PC-3 (cell line): ENCODE measurements at places on chromosomes 13 and 19. TPM values are rescaled to one million over a fixed set of nuclear protein-coding genes. Genes with fewer than 3 reads are reported as not detected.

Gene PEX11G
- 6.6 and 8.6 TPM in 2 replicates for total RNA-seq

Gene LIN7B
- 5.8 and 11.6 TPM in 2 replicates for total RNA-seq

Gene RSPH6A
- total RNA-seq: 0.12 TPM in 1 of 2 replicates, not detected in the other

Gene CRX
- not detected in 2 replicates for total RNA-seq

GRCh38 chr19:58243351-58243750, 14.6 kb downstream of the ZNF544 start:
- DNase-seq: no peak

GRCh38 chr13:25657157-25657556, 285.4 kb downstream of the ATP8A2 start:
- no peak for DNase-seq

- no peak for DNase-seq
Measured at GRCh38 chr19:35295792-35296462, 4.0 kb downstream of the MAG start.

- DNase-seq: peak; percentile 15
Measured at GRCh38 chr19:13429563-13429962, 76.7 kb downstream of the CACNA1A start.

GRCh38 chr13:21522847-21523246, 63.7 kb upstream of the ZDHHC20 start:
- DNase-seq: no peak

DNA sequence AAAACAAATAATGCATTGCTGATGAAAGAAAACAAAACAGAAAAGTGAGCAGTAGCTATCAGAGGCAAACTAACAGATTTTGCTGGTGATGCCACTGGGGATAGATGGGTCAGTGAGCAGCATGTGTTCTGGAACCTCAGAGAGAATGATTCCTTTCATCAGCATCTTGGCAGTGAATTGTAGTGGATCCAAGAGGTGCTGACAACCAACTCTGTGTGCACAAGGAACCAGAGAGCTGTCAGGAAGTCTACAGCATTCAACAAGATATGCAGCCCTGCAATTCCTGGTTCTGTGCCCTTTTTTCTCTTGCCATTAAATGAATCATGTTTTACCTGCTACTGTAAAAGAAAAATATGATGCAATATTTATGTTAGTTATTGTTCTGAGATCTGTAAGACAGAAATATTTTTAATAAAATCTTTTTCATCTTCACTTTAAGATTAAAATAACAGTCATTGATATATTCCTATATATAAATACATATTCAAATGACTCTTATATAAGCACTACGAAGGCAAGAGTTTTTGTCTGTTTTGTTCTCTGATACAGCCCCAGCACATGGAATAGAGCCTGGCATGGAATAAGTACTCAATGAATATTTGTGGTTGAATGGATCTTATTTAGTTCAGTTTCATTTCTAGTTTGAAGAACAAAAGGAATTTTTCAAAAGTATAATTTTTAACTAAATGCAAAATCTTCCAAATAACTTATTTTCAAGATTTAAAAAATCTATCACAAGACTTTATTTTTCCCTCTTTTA, 80.8 kb downstream of the FREM2 start:
- DNase-seq: no peak

- no peak for DNase-seq
Measured at GRCh38 chr13:94607939-94608338, 6.3 kb downstream of the GPR180 start.

DNA sequence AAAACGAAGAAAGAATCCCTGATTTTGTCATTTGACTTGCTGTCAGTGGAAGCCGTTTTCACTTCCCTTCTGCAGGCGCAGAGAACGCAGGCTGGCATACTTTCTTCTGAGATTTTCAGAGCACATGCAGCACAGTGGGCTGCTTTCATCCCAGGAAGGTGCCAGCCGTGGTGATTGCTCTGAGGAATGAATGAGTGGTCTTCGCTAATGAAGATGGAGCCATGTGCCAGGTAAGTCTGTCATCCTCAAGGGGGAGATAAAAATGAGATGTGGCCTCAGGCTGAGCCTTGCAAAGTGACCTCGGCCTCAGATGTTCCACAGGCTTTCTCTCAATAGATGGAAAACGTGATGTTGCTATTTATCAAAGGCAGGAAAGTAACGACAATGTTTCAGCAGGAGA, 94.6 kb upstream of the FARP1 start:
- DNase-seq: no peak

DNA sequence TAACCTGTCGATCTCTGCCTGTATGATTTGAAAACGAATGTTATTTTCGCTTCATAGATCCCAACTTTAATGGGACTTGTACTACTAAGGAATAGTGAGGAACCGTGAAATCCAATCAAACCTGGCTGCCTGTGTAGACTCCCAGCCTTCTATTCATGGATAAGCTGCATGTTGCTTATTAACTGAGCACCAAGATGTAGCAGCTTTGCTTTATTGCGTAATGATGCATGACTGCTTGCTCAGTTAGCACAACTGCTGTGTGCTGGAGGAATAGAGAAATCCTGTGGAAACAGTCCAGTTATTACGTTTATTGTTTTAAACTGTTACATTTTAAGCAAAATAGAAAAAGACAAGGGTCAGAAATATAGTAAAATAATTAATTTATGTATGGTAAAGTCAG, 108.2 kb downstream of the SHISA2 start:
- no peak for DNase-seq

- no peak for DNase-seq
Measured at GRCh38 chr19:18893587-18894253, 2.2 kb downstream of the CERS1 start.

GRCh38 chr19:14992780-14993179, 13.1 kb upstream of the SLC1A6 start:
- DNase-seq: no peak

DNA sequence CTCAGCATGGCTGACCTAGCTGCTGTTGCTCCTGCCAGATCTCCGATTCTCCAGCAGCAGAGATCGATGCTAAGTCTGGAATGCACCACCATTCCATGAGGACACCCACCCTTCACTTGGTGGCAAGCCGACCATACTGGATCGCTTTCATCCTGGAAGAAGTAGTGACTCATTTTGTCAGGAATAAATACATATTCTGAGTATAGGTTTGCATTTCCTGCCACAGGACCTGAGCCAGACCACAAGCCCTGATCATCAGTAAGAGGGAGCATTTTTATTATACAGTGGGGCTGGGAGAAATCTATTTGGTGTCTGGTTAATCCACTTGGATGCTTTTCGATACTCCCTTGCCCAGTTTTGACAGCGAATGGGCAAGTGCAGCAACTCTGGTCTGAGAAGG, 10.9 kb upstream of the KCTD15 start:
- peak; percentile 70 for DNase-seq

DNA sequence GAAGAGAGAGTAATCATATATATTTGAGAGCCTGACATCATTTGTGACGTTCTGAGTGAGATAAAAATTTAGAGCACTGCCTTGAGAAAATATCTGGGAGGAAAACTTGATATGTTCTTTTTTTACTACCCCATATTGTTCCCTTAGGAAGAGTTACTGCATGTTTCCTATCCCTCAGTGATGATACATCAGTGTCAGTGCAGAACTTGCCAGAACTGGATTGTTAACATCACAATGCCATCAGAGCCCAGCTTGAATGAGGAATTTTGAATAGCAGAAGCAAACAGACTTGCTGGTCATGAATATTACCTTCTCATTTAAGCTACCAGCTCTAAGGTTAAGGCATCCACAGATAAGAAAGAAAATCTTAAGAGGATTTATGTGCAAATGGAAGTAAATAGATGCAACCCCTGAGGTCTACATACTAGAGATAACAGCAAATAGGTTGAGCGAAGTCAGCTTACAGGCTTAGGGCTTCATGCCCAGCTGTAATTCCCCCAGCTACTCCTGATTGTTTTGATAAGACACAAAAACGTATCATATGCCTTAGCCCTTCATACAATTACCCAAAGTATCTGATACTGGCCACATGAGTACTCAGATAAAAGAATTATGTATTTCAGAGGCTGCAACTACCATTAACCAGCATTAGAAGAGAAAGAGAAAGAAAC, 313.7 kb upstream of the ATXN8OS start:
- no peak for DNase-seq

GRCh38 chr13:42063105-42063504, 14.7 kb downstream of the DGKH start:
- DNase-seq: no peak

- DNase-seq: peak; percentile 6
Measured at GRCh38 chr13:103067751-103068555, 1.7 kb upstream of the SLC10A2 start.

DNA sequence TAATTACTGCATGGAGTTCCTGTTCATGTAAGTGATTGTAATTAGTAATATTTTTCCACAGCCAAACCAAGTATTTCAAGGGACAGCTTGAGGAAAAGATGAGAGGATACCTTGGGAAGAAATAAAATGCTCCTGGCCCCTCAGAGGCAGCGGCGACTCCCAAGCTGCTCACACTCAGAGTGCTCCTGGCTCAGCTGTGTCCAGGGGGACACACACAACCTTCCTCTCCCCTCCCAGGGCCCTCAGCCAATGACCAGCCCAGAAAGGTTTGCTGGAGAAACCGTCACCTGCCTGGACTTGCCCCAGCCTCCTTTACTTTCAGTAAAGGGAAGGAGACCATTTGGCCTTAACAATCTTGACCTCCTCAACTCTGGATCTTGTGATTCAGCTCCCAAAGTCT, 51.1 kb downstream of the CRYL1 start:
- no peak for DNase-seq

DNA sequence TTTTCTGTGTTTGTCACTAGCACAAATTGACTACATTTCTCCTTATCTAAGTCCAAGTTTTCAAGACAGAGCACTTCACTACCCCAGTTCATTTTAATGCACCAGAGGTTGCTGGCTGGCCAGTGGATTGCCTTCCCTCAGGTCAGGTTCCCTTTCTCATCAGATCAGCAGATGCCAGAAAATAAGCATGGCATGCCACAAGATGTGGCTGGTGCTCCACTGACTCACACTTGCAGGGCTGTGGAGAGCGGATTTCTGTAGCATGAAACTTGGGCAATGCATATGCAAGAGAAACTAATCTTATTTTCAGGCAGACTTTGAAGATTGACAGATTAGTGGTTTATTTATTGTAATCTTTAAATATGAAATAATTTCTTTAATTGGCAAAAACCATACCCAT, 79.5 kb downstream of the RUBCNL start:
- no peak for DNase-seq

GRCh38 chr13:20708216-20708615, 4.7 kb downstream of the IL17D start:
- DNase-seq: no peak

GRCh38 chr13:98542568-98543377, 34.1 kb downstream of the STK24 start:
- DNase-seq: no peak

DNA sequence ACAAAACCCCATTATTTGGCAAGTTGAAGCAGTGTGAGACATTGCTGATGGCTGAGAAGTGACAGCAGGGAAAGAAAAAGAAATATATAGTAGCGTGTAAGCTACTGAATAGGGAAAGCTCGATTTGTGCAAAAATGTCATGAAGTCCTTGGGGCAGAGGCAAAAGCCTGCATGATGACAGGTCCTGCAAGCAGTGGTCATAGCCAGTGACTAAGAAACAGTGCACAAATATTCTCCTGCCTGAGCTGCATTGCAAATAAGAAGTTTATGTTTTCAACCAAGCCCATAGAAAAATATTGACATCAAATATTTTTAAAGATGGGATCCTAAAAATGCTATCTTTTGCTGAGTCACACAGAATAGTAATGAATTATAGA, 270.0 kb downstream of the SLITRK6 start:
- DNase-seq: peak; percentile 64

- no peak for DNase-seq
Measured at GRCh38 chr19:19236173-19236572, 24.4 kb downstream of the NCAN start.

DNA sequence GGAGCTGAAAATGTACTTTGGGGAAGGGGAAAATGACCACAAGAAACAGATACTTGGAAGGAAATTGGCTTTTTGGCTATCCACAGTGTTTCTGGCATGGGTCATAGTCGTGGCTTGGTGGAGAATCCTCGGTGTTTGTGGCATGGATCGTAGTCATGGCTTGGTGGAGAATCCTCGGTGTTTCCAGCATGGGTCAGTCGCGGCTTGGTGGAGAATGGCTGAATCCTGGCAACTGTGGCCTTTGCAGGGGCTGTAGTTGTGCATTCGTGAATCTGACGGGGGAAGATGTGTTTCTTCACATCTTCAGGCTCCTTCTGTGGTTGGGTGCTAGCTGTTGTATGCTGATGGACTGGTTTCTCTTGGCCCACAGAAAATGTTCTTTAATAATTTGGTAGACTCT, 61.7 kb upstream of the MCF2L start:
- no peak for DNase-seq

GRCh38 chr13:98879127-98879520, 98.7 kb downstream of the DOCK9 start:
- DNase-seq: no peak

- DNase-seq: no peak
Measured at GRCh38 chr13:46553521-46553885, 533 bp downstream of the LRCH1 start.

DNA sequence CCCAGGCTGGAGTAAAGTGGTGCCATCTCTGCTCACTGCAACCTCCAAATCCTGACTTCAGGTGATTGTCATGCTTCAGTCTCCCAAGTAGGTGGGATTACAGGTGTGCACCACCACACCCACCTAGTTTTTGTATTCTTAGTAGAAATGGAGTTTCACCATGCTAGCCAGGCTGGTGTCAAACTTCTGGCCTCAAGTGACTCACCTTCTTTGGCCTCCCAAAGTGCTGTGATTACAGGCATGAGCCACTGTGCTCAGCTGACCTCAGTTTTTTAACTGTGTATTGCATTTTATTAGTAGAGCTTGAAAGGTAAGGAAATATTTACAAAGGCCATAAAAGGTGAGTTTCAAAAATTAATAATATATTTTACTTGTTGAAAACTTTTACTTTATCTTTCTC, 2.3 kb downstream of the ZNF726 start:
- peak; percentile 35 for DNase-seq

DNA sequence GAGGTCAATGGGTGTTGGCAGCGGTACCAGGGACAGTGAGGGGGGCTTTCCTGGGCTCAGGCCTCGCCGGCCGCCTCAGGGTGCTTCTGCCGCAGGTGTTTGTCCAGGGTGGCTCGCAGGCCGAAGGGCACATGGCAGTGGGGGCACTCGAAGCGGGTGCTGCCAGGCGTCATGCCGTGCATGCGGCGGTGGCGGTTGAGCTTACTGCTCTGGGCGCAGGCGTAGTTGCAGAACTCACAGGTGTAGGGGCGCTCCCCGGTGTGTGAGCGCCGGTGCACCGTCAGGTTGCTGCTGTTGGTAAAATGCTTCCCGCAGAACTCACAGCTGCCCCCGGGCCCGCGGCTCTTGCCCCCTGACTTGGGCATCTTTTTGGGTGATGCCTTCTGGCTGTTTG, 4.7 kb downstream of the ZNF296 start:
- no peak for DNase-seq

DNA sequence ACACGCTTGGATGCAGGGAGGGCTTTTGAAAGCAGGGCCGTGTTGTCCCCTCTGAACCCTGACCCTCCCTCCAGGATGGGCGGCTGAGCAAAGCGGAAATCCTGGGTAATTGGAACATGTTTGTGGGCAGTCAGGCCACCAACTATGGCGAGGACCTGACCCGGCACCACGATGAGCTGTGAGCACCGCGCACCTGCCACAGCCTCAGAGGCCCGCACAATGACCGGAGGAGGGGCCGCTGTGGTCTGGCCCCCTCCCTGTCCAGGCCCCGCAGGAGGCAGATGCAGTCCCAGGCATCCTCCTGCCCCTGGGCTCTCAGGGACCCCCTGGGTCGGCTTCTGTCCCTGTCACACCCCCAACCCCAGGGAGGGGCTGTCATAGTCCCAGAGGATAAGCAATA, 15.2 kb downstream of the RCN3 start:
- DNase-seq: no peak
